ENCODE measurements at places on chromosomes 6 and 20.

DNA sequence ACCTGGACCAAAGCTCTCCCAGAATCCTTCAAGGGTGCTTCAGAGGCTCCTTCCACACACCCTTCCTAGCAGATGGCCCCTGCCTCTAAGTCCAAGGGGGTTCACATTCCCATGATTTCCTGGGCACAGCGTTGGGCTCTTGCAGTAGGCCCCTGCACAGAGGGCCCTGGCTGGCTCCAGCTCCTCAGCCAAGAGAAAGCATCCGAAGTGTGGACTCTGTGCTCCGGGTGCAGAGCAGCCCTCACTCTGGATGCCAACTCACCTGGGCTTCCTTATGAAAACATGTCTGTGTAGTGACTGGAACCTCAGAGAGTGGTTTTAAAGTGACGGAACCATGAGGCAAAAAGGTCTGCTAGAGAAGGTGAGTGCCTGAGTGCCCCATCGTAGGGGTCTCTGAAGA is 11.6 kb downstream of the YTHDF1 start:
- no peak for DNase-seq

- no peak for DNase-seq
These were observed 38.8 kb downstream of the SUMO4 start for GRCh38 chr6:149438855-149439254.

DNA sequence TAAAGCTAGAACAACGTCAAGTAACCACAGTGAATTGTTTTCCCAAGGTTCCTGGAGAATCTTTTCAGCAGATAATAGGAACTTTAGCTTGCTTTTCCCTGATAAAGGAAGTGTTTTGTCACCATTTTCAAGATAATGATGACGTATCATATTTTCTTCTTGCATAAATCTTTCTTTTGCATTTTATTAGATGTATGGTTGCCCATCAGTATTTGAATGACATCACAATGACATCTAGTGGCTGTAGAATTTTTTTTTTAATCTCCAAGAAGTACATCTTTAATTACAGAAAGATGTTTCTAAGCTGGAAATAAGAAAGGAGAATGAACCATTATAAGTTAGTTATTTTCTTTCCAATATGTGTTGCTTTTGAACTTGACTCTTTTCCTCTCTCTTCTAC is 83.0 kb downstream of the CENPW start:
- DNase-seq = no peak

DNA sequence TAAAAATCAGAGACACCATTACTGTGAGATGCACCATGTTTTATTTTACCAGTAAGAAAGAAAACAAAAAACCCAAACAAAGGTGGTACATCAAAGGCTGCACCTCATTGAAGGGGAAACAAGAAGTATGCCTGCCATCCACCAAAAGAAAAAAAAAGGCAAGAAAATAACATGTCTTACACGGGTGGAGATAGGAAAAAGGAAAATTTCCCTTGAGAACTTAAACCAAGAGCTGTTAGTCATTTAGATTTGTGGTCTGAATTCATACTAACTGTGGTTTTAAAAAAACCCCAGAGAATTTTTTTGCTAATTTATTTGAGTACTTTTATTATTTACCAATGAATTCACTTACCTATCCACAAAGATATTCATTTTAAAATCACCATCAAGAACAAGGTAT is 144.0 kb downstream of the LRRC1 start:
- DNase-seq = no peak

DNA sequence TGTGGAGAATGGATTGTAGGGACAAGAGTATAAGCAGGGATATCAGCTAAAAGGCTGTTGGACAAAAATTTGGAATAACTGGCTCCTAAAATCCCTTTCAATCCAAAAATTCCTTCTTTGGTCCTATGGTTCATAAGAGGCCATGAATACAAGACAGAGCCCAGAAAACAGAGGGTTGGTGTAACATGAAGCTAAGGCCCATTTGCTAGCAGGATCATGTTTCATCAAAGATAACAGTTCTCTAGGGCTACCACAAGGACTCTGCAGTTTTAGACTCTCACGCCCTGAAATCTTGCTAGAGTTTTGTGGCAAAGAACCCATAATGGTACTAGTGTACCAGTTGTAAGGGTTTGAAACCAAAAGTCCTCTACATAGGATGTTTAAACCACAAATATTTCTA is 327.8 kb upstream of the TBX18 start:
- DNase-seq = no peak

DNA sequence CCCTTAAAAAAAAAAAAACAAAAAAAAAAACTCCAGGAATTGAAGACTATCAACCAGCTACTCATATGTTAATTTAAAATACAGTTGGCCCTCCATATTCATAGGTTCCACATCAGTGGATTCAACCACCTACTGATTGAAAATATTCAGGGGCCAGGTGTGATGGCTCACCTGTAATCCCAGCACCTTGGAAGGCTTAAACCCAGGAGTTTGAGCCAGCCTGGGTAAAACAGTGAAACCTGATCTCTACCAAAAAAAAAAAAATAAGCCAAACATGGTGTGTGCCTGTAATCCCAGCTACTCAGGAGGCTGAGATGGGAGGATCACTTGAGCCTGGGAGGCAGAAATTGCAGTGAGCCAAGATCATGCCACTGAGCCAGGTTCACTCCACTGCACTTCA is 72.4 kb upstream of the SMIM8 start:
- DNase-seq = no peak
